ENCODE measurements at places on chromosomes 1 and 21.

DNA sequence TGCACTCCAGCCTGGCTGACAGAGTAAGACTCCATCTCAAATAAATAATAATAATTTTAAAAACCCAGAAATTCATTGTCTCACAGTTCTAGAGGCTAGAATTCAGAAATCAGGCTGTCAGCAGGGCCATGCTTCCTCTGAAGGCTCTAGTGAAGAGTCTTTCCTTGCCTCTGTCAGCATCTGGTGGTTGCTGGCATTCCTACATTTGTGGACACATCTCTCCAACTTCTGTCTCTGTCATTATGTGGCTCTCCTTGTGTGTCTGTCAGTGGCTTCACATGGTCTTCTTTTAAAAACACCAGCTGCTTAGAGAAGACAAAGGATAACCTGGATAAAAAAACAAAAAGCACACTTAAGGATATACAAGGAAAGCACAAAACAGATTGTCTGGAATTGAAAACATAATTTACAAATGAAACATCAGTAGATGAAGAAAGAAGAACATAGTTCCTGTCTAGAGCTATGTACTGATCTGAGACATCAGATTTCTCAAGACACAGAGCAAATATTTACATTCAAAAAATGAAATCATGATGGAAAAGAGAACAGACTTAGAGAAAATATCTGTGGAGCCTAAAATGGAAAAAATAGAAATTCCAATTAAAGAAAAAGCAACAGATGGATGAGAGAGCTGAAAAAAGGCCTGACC is 32.7 kb upstream of the ASB17 start:
- no peak for DNase-seq

- DNase-seq, result no peak
Observed at GRCh38 chr21:31460980-31461379, 116.9 kb upstream of the TIAM1 start.

- DNase-seq, result no peak
Observed at GRCh38 chr1:188022661-188023060, 1193.9 kb downstream of the PLA2G4A start.

GRCh38 chr1:97668945-97669344 is 251.9 kb downstream of the DPYD start:
- no peak for DNase-seq

GRCh38 chr1:68011657-68012375 is 38.6 kb downstream of the DIRAS3 start:
- no peak for DNase-seq

GRCh38 chr21:26047279-26047967 is 123.1 kb downstream of the APP start:
- no peak for DNase-seq

GRCh38 chr1:222788402-222789156 is 26.3 kb upstream of the DISP1 start:
- DNase-seq, result no peak

GRCh38 chr1:202134645-202135172 is 9.8 kb downstream of the ARL8A start:
- no peak for DNase-seq

DNA sequence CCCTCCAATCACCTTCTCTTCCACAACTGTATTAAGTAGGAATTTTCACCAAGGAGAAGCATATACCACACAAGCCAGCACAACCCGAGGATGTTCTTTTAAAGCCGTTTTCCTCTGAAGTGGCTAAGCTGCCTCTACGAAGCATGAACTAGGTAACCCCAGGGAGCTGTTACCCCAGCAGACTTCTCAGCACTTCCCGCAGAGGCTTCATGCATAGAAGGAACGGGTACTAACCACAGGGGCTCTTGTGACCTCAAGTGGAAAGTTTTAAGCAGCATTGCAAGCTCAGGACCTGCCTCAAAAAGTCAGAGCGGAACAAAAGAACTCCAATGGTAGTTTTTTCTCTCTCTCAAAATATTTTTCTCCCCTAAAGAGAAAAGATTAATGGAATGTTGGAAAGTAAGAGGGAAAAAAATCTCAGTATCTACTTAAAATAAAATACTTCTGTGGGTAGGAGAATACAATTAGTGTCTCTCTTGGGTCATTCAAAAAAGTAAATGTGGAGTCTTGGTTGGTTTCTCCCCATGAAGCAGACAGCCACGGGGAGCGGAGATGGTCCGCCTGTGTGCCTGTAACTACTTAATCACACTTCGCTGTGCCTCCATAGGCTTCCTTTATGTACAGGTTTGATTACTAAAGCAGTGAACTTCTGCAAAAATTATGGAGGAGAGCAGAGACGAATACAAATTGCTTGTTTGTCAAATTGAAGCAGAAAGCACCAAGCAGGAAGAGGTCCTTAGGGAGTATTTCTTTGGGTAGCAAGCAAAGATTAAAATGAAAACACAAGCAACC is 40.9 kb downstream of the STX6 start:
- no peak for DNase-seq

GRCh38 chr1:35062518-35063196 is 16.5 kb upstream of the ZMYM1 start:
- no peak for DNase-seq

All from activated CD4-positive, alpha-beta T cell treated with anti-CD3 and anti-CD28 coated beads, Interleukin-2, amount 50 U/mL, for 24 hours (primary cell).